ENCODE measurements at places on chromosomes 11 and 22.

- DNase-seq = peak; percentile 25
Measured at GRCh38 chr22:19806213-19807160, 45.9 kb downstream of the TBX1 start.

- no peak for DNase-seq
Measured at GRCh38 chr11:67055812-67056211, 835 bp upstream of the RHOD start.

GRCh38 chr11:117319214-117319840, 3.3 kb upstream of the BACE1 start:
- DNase-seq = no peak

- DNase-seq = no peak
Measured at GRCh38 chr11:64817476-64817875, 7.1 kb upstream of the MEN1 start.

DNA sequence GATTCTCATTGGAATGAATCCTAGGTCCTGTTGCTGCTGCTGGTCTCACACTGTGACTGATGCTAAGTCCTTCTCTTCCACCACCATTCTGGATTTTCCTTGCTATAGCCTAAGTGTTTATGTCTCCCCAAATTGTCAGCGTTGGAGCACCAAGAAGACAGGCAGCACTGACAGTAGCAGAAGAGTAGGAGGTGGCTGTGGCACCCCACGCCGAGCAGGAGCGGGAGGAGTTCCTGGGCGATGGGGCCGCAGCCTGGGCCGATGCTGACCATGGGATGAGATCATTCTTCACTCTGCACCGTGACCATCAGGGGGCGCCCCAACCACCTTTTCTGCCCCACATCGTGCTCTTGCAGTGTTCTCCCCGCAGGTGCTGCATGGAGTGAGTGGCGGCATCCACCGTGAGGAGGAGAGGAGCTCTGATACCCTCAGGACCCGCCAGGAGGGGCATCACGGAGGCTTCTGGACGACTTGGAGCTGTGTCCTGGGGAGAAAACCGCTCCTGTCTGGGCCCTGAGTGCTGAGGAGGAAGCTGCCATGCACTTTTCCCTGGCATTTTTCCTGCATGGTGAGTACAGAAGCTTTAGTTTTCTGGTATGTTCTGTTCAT, 57.0 kb downstream of the LRRC74B start:
- DNase-seq = peak; percentile 65

DNA sequence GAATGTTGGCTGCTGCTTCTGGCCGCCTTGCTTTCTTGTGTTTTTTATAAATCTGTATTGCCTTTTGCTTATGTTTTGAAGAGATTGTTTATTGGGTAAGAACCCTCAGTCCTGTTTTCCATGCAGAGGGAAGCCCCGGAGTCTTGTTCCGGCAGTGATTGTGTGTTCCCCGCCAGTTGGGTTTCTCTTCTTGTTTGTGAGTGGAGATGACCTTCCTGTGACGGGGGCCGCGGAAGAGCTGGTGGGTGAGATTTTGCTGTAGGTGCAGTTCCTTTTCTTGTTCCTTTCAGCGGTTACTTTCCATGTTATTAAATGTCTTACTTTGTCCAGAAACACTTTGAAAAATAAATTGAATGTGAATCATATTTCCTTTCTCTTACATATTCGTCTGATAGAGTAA, 8.3 kb downstream of the TBC1D22A start:
- DNase-seq = no peak

DNA sequence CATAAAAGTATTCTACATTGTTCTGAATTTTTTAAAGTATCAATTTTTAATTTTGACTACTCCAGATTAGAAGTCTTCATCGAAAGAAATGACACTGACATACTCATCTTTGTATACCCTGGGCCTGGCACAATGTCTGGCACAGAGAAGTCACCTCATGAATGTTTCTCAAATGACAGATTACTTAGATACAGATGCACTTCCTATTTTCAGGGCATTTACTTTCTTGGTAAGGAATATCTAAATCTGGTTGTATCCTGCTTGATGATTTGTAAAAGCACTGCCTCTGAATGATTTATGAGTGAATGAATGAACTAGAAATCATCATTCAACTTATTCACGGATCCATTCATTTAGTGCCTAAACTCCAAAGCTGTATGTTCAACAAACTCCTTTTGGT, 1784.7 kb downstream of the LRRC4C start:
- no peak for DNase-seq

DNA sequence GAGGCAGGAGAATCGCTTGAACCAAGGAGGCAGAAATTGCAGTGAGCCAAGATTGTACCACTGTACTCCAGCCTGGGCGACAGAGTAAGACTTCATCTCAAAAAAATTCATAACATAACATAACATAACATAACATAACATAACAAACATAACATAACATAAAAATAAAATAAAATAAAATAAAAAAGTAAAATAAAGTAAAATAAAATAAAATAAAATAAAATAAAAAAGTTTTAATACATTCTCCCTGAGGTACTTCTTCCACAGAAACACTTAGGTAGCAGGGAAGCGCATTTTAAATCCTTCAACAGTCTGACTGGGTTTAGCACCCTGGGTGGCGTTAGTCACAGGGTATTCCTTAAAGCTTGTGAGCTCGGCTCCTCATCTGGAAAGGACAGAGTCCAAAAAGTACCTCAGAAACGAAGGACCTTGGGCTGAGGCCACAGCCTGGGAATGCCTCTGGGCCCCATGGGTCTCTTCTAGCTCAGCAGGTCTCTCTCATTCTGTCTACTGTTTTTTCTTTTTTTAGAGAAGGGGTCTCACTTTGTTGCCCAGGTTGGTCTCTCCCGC, 41.7 kb downstream of the MICAL3 start:
- no peak for DNase-seq

DNA sequence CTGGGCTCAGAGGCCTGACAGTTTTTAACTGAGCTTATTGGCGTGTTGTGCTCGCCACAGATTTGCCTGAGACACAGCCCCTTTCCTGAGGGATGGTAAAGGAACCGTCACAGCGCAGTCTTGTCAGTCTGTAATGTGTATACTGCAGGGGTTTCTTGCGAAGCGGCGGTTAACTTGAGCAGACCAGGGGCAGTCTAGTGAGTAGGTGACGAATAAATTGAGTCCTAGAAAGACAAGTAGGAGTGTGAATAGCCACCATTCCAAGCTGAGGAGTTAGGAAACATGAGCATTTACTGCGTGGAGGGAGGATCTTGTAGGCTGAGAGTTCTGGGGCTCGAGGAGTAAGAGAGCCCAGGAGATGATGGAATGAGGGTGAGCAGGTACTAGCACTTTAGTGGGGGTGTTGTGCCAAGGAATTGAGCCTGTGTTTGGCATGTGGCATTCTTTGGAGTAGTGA, 1.4 kb downstream of the MED15 start:
- DNase-seq = no peak

DNA sequence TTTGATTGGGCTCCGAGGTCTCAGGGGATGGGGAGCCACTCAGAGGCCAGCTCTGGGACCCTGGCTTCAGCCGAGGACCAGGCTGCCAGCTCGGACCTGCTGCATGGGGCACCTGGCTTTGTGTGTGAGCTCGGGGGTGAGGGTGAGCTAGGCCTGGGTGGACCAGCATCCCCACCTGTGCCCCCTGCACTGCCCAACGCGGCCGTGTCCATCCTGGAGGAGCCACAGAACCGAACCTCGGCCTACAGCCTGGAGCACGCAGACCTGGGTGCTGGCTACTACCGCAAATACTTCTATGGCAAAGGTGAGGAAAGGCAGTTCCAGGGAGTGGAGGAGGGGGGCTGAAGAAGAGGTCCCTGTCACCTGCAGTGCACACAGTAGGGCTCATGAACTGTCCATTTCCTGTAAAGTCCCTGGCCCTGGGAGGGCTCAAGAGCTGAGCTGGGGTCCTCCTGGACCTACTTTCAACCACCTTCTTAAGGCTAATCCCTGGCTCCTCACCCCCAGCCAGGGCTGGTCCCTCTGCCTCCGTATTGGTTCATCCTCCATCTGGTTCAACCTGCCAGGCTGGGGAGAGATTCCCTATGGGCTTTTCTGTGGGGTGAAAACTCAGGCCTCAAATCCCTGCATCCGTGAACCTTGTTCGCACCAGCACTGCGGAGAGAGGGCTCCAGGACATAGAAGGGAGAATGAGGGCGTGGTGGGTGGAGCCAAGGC, 3.6 kb downstream of the SIPA1 start:
- DNase-seq = no peak

DNA sequence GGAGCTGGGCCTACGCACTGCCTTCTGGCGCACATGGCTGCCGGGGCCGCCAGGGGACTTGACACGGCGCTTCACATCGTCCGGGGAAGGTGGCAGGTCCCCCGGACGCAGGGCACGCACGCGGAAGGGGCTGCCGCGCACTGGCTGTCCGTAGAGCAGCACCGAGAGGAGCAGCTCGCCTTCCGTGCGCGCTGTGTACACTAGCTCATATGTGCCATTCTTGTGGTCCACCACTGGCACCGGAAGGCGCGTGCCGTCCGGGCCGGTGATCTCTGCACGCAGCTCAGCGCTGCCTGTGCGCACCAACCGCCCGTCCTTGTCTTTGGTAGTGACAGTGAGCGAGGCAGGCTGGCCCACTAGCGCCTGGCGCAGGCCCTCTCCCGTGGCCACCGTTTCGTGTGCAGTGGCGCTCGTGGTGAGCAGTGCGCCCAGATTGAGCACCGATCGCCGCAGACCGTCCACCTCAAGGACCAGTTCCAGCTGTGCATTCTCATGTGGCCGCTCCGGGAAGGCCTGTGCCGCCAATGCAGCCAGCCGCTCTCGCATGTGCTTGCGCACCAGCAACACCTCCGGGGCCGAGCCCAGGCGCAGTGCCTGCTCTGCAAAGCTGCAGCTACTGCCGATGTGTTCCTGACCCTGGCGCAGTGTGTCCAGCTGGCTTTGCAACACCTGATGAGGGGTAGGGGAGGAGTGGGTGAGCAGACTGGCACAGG, 15.7 kb upstream of the HPX start:
- no peak for DNase-seq

DNA sequence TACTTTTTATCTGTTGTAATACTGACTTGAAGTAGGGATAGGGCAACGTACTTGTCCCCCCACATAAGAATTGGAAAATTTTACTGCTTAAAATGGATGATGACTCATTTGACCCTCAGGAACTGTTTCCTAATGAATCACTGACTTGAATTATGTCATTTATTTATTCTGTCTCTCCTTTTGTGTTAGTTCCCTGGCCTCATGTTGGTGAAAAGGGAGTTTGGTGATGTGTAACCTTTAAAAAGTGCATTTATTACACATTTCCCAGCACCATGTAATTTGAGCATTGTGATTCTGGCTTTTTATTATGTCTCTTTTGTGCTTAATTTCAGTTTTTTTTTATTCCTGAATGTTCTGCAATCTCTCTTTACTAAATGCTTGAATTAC, 20.3 kb upstream of the PGM2L1 start:
- no peak for DNase-seq

- DNase-seq = no peak
Measured at GRCh38 chr11:40763046-40763445, 696.4 kb downstream of the LRRC4C start.

- DNase-seq = no peak
Measured at GRCh38 chr11:85930879-85931366, 75.7 kb downstream of the CCDC83 start.

DNA sequence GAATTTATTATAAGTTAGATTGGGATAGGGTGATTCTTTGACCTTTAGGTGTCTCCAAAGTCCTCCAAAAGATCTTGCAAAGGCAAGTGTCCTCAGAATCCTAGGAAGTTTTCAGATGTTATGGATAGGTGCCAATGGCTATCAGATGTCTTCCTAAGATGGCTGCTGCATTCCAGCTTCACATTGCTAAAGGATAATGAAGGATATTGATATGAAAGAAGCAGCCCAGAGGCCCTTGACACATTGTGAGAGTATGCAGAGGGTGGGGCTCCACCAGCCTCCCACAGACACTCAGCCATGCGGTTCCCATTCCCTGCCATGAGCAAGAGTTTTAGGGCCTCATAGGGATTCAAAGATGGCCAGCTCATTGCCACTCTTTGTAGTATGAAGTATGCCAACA, 22.3 kb upstream of the GLYATL2 start:
- DNase-seq = no peak

- peak; percentile 71 for DNase-seq
Measured at GRCh38 chr11:72629266-72629665, 45.0 kb downstream of the PDE2A start.

DNA sequence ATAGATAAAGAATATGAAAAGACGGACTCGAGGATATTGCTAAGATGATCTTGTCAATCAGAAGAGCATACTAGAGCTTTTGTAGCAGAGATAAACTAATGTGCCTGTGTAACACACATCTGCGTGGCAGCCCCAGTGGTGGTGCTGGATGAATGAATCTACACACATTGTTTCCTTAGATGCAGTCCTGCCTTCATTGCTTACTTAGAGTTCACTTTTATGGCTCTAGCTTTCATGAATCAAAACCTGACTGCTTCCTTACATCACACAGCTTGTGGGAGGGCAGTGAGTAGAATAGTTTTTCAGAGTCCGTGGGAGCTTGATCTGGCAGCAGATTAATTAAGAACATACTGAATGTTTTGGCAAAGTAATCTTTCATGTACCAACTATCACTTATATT, 83.7 kb downstream of the EXT2 start:
- DNase-seq = no peak

GRCh38 chr11:44680982-44681597, 45.7 kb upstream of the TSPAN18 start:
- no peak for DNase-seq

DNA sequence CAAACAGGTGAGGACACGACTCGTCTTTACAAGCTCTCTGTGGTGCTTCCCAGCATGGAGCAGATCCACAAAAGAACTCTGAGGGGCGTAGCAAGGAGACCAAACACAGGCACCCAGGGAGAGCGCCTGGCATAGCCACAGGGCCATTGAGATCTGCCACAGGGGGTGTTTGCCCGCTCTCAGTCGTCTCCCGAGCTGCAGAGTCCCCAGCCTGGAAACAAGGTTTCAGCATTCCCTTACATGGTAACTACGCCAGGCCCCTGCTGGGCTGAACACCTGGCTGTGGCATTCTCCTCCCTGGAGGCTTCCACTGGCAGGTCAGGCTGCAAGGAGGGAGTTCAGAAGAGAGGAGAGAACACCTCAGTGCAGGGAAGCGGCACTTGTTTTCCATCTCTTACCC, 962.1 kb downstream of the NTM start:
- DNase-seq = no peak

- DNase-seq = no peak
Measured at GRCh38 chr11:119087123-119087522, 2.4 kb downstream of the HMBS start.

DNA sequence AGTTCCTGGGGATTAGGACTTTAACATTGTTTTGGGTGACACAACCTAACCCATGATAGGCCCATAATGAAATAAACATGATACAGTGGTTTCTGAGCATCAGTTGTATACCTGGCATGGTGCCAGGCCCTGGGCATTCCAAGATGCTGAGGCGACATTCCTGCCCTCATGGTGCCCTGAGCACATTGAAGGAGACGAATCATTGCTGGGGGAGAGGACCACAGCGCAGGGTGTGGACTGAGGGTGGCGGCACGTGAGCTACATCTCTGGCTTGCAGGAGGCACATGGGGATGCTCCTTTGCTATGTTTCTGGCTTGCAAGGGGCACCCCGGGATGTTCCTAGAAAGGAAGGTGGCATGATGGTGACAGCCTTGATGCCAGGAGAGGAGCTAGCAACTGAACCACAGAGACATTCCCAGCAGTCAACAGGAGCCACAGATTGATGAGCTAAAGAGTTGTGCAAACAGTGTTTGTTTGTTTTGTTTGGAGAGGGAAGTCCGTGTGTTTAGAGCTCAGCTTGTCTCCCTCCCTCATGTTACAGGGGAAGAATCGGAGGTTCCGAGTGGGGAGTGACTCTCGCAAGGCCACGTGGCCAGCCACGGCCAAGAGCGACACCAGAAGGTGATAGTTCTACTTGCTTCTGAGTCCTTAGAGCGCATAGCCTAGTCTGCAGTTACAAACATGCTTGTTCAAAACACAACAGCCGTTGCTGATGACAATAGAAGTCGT, 106.4 kb downstream of the MIAT start:
- DNase-seq = no peak

Measured in left cardiac atrium (tissue), 4 donors.